ENCODE measurements at places on chromosomes 3 and 15. TPM values are rescaled to one million over a fixed set of nuclear protein-coding genes. Genes with fewer than 3 reads are reported as not detected.

DNA sequence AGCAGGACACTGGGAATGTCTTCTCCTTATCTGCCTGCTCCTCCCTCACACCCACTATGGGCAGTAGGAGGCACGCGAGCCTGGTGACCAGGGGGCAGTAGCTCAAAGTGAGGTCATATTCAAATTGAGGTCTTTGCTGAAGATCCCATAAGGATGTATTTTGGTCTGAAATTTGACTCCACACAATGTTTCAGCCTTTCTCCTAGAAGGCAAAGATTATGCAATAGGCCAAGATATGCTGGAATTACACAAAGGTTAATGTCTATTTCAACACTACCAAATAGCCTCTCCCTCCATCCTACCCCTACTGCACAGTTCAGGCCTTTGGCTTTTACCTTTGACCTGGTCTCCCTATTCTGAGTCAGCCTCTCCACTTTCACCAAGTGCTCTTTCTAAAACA is 203.0 kb downstream of the TIGIT start:
- DNase-seq, result no peak

- DNase-seq, result peak; percentile 84
Observed at GRCh38 chr3:72657666-72658065, 190.6 kb downstream of the SHQ1 start.

DNA sequence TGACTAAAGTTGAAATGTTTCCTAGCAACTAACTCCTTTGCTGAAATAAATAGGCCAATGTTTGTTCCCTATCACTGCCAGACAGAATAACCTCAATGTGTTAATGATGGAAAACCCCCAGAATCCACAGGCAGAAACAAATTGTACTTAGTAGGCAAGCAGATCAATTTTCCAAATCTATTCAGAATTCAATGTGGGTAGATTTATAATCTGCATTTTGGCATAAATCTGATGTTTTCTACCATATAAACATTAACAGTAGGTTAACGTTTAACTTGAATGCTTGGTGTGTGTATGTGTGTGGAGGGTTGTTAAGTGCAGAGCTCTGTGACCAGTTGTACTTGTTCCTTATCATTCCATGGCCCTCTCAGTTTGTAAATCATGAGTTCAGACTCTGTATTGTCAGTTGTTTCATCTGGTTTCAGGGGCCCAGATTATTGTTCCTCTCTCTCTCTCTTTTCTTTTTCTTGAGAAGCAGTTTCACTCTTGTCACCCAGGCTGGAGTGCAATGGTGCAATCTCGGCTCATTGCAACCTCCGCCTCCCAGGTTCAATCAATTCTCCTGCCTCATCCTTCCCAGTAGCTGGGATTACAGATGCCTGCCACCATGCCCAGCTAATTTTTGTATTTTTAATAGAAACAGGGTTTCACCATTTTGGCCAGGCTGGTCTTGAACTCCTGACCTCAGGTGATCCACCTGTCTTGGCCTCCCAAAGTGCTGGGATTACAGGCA is 32.8 kb downstream of the PLSCR1 start:
- DNase-seq, result no peak

DNA sequence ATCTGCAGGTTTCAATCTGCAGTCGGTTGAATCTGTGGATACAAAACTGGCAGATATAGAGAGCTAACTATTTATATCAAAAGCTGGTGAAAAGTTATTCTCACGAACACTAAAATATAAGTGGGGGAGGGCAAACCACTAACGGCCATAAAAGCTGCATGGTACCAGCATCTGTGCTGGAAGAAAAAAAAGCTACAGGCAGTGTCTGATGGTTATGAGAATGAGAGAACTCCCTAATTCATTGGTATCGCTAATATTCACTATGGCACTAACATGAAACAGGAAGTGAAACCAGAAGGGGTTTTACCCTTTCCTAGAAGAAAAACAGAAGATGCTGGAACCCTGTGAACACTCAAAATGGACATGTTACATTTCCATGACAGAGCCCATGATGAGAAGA is 15.9 kb downstream of the CEP70 start:
- DNase-seq, result no peak

DNA sequence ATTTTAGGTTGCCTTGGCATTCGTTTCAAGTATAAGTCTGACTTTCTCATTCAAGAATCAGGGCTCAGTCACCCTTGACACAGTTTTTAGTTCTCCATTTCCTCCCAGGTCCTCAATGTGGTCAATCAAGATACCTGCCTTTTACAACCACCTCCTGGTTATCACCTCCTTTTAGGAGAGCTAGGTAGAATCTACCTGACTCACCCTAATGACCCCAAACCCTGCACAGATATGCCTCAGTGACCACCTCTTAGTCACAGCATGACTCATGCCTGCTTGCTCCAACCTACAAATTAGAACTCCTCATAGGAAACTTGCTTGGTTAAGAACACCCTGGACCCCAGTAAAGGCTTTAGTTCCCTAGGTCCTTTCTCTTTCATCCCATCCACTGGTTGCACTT is 22.5 kb downstream of the DMXL2 start:
- peak; percentile 88 for DNase-seq

GRCh38 chr3:16357186-16358121 is 92.4 kb downstream of the OXNAD1 start:
- no peak for DNase-seq

- DNase-seq, result peak; percentile 46
Observed at GRCh38 chr3:119582178-119582577, 2.9 kb downstream of the ADPRH start.

DNA sequence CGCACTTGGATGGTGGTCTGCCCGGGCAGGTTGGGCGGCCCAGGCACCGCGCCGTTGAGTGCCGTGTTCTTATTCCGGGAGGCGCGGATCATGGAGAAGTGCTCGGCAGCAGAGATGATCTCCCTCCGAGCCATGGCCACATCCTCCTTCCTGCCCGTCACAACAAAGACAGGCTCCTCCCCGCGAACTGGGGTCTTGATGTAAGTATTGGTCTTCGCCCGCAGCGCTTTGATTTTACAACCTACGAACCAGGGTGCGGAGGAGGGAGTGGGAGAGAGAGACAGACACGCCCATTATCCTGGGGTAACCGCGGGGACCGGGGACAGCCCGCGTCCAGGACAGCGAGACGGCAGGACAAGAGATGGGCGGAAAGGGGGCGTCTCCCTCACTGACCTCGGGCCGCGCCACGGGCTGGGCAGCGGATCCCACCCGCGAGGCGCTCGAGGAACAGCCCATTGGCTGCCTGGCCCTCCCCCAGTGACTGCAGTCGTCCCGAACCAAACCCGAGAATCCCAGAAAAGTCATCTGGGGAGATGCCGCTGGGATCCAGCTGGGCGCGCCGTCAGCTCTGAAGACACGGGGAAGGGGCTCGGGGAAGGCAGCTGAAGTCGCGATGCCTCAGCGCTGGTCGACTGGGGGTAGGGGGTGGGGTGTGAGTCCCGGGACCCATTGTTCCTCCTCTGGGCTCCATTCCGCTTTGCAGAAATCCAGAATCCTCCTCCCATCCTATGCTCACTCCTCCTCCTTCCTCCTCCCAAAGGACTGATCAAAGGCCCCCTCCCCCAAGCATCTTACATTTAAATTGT is 1.2 kb downstream of the MEX3B start:
- DNase-seq, result peak; percentile 32

GRCh38 chr3:23964537-23965235 is 19.6 kb downstream of the NR1D2 start:
- DNase-seq, result no peak

GRCh38 chr15:96253006-96253747 is 77.3 kb upstream of the NR2F2 start:
- no peak for DNase-seq

GRCh38 chr3:169402672-169403360 is 260.7 kb downstream of the MECOM start:
- peak; percentile 7 for DNase-seq

DNA sequence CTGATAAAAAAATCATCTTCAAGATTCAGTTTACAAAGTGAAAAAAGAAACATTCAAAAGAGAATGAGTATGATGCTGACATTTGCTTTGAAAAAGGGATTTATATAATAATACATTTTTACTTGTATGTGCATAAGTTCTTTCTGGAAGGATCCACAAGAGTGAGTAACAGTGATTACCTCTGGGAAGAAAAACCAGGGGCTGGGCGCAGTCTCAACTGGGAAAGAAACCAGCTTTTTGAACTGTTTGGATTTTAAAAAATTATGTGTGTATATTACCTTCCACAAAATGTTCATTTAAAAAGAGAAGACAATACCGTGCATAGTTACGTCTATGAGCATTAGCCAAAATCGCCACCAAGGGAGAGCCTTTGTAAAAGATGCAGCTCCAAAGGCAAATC is 1.3 kb downstream of the CLEC3B start:
- no peak for DNase-seq

DNA sequence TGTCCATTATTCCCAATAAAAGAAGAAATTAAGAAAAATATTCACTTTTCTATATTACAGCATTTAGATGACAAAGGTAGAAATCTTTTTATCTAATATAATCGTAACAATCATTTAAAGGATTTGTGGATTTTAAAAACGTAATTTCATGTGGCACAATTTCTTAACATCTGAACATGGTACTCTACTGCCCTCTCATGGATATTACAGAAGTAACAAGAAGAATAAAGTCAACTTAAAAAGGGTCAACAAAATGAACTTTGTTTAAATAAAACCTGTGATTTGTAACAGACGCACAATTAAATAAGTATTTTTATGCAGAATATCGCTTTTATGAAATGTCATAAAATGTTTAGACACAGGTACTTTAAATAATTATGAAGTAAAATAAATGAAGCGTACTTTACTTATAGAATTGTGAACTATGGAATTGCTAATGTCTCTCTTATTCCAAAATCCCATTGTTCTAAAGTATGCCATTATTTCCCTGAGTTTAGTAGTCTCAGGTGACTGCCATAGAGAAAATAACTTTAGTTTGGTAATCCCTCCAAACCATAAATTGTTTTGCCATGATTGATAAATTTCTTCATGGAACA is 366.8 kb upstream of the ZNF385D start:
- peak; percentile 9 for DNase-seq

GRCh38 chr15:101024073-101024695 is 105.0 kb downstream of the LRRK1 start:
- DNase-seq, result no peak

DNA sequence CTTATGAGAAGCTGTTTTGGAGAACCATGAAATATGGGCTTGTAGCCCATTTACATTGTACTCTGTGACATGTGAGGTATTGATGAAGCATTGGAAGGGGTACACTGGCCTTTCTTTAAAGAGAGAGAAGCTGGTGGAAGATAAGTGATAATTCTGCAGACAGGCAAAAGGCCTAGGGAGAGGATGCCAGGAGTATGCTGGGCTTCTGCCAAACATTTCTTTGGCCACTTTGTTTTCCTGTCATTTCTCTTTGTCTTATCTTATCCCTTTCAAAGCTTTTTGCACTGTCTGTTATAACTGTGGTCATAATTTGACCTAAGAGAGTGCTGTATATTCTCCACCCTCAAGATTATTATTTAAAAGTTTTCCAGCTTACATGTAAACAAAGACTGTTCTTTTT is 109.6 kb upstream of the SEMA6D start:
- no peak for DNase-seq

DNA sequence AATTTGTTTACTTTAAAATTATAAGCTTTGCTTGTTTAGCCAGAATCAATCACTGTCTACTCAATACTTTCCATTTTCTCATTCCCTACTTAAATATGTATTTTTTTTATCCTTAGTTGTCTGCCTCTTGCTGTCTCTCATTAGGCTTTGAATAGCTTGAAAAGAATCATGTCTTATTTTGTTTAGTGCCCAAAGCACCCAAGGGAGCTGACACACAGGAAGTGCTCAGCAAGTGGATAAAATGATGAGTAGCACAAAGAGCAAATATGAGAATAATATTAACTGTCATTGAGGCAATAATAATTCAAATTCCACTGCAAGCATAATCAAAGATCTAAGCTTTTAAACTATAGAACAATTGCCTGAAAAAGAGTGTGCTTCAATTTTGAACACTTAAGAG is 19.0 kb upstream of the IL1RAP start:
- no peak for DNase-seq

DNA sequence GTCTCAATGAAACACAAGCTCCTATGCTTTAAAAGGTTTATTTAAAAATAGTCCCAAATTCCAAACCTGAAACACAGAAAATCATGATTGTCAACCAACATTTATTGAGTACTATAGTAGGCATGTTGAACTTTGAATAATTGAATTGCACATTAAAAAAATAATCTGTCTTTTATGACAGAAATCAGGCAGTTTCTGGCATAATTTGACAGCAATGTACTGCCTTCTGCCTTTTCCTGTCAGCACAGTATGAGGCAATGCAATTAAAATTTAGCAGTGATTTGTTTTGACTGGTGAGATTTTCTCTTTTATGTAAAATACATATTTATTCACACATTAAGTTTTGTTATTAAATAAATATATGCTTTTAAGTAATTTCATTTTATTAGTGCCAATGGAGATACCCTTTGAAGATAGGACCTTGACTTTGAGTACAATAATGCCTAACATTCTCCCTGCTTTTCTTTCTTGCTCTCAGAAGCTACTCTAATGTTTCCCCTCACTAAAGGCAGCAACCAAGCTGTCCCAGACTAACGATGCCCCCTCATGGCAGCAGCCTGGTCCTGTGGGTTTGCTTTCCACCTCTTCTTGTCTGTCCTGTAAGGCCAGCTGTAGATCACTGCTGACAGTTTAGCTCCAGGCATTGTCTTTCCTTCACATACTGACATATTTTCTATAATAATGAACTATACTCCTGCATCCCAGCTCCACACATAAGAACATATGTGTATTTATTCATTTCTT is 346.7 kb downstream of the IL20RB start:
- DNase-seq, result no peak

DNA sequence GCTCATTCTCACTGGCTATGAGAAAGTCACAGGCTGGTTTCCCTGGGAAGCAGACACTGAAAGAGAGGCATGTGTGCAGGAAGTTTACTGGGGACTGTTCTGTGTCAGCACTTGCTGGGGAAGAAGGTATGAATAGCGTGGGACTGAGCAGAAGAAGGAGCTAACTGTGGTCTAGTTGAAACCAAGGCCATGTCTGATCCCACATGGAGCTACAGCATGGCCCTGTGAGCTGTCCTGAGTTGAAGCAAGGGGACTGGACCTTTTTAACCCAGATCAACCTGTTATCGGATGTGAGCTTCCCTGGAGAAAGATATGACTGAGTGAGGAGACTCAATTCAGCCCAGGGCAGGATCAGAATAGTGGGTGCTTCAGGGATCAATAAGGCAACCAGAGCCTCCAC is 53.7 kb downstream of the DCLK3 start:
- DNase-seq, result no peak

GRCh38 chr3:89467898-89468363 is 360.5 kb downstream of the EPHA3 start:
- no peak for DNase-seq

DNA sequence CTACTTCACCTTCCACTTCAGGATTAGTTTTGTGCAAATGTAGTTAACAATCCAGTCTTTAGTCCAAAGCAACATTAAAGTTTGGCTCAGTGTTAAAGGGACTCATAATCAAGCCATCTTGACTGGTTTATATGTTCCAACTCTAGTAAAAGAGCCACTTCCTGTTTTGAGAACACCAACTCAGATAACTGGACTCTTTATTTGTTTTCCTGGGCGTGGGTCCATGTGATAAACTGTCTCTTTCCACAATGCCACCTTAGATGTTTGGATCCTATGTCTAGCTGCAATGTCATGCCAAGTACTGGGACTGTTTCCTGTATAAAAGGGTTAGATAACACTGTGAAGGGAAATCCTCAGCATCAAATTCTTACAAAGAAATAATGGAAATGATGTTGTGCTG is 545.0 kb downstream of the PYDC2 start:
- no peak for DNase-seq

The GXYLT2 gene
- 9.3 TPM for total RNA-seq

The ZNF148 gene
- 32.8 TPM for total RNA-seq

The MBNL1 gene
- 188 TPM for total RNA-seq

The MCTP2 gene
- total RNA-seq, result 24.5 TPM

The LRRC34 gene
- 2.3 TPM for total RNA-seq

The NSUN3 gene
- total RNA-seq, result 10.8 TPM

The PPP1R14D gene
- total RNA-seq, result not detected

The SLC24A5 gene
- not detected for total RNA-seq
